ENCODE measurements at places on chromosomes 2 and 18.

- DNase-seq: no peak
Observed at GRCh38 chr2:81436256-81436655, 1131.7 kb upstream of the LRRTM1 start.

DNA sequence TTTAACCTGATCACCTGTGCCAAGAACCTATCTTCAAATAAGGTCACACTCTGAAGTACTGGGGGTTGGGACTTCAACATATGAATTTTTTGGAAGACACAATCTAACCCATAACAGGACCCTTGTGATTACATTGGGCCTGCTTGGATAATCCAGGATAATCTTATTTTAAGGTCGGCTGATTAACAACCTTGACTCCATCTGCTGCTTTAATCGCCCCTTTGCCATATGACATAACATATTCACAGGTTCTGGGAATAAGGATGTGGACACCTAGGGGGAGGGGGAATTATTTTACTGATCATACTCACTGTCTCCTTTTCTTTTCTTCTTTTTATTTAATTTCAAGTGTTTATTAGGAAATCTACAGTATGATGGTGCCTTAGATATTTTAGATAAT is 34.8 kb downstream of the CDH20 start:
- DNase-seq: no peak

DNA sequence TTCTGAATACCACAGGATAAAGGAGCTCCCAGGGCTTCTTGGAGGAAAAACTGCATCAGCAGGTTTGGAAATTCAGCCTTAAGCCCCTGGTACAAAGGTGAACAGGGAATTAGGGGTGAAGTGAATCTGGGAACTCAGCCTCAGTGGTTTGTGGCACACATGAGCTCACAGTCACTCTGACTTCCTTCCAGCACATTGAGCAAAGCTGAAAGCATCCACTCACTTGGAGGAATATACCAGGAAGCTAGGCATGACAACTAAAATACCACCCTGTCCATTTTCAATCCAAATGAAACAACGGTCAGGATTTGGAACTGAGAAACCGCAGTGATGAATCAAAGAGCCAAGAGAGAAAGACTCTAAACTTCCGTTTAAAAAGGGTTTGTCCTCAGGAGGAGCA is 216.1 kb downstream of the ICOS start:
- no peak for DNase-seq

- no peak for DNase-seq
Observed at GRCh38 chr2:68911246-68911645, 40.0 kb upstream of the BMP10 start.

DNA sequence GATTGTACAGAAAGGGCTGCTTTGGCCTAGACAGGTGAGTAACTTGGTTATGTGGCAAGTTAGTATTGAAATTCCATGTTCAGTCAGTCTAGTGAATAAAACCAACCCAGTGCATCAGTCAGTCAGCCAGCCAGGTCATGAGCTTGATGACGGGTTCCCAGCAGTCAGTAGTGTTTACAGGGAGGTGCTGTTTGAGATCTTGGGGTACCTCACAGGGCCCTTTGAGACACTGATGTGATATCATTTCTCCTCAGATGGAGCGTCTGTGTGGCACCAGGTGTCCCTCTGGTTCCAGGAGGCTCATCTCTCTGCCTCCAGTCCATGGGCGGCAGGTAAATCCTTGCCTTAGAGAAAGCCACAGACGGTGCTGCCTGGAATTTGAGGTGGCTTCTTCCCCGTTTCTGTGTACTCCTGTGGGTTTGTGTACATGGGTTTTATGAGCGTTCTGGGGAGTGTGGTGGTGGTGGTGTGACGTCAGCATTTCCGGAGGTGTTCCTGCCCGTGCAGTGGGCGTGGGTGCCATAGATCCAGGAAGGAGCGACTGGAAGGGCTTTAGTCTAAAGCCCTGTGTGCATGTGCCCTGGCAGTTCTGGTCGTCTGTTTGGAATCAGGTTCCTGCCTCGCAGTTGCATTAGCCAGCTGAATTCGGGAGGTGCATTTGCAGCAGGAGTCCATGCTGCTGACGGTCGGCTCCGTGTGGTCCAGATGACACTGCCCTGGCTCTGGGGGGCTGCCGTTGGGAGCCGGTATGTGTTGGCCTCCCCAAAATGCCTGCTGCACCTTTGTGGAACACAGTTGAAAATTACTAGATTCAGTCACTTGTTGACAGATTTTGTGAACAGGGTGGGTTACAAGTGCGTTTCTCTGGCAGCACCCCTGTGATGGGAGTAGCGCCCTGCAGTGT is 2.1 kb downstream of the CTDP1 start:
- DNase-seq: no peak

DNA sequence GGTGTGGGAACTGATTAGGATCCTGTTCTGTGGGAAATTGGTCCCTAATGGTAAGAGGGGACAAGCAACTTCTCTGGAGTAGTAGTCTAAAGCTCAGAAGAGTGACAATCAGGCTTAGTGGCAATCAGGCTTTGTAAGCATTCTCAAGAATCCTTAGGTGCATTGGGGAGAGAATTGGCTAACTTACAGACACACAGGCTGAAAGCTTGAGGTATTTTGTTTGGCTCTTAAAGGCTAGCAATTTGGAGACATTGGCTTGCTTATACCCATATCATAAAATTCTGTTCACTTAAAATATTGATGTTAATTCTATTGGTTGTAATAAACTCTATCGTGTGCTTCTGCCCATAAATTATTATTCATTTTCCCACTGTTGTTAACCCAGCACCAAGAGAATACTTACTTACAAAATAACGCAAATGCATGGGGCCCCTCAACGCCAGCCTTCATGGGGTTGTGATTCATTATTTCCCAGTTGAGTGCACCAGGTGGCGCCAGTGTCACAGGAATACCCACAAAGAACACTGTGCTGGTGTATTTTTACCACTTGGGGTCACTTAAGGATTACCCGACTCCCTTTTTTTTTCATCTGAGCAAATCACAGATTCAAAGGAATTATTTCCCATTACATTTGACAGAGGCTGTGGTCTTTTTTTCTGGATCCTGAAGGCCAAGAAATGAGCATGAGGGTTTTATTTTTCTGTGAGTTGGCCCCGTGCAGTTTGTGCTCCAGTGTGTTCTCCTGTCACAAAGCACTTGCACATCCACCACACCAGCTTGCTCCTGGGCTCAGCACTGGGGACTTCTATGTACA is 45.5 kb downstream of the DDX1 start:
- DNase-seq: peak; percentile 28

GRCh38 chr2:204664708-204665121 is 119.4 kb downstream of the PARD3B start:
- no peak for DNase-seq

DNA sequence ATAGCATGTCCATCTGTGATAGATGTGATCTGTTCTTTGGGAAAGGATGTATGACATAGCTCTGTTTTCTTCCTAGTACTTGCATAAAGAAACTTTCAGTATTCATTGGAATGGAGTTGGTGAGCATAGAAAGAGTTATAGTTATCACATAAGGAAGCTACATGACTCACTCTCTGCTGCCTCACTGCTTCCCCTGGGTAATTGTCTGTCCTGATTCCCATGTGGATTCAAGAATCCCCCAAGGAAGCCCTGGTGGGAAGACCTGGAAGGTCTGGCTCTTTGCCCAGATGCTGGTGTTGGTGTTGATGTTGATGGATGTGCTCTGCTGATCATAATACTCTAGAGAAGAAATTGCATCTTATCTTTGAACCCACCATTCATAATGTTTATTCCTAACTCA is 60.6 kb downstream of the PTPN4 start:
- DNase-seq: no peak

Measured in NCI-H1092 (cell line).